ENCODE measurements at places on chromosomes 1 and 21. TPM values are rescaled to one million over a fixed set of nuclear protein-coding genes. Genes with fewer than 3 reads are reported as not detected.

Gene TBX19
- total RNA-seq = 0.51 TPM

Gene CELSR2
- 1.4 TPM for total RNA-seq

Gene MIXL1
- total RNA-seq = 0.05 TPM

Gene S100A4
- total RNA-seq = 22.6 TPM

Gene MARK1
- 2.3 TPM for total RNA-seq

Data from dermis blood vessel endothelial cell (primary cell).